ENCODE measurements at places on chromosomes 7 and 10. TPM values are rescaled to one million over a fixed set of nuclear protein-coding genes. Genes with fewer than 3 reads are reported as not detected.

Gene COA1
- 41.8 TPM for total RNA-seq

Gene ZNF736
- total RNA-seq: 7.9 TPM

Gene CALHM3
- not detected for total RNA-seq

Gene CFAP70
- 0.27 TPM for total RNA-seq

Gene EGFR
- total RNA-seq: 1.5 TPM

Gene RSPH10B
- total RNA-seq: 0.09 TPM

Gene SLK
- 72.8 TPM for total RNA-seq

Gene FGFR2
- 0.09 TPM for total RNA-seq

Gene TRIM73
- total RNA-seq: 0.75 TPM

Gene REEP3
- 33.6 TPM for total RNA-seq

Gene CACNB2
- not detected for total RNA-seq

Gene PLXNA4
- 18.4 TPM for total RNA-seq

Gene DPYSL4
- 14.7 TPM for total RNA-seq

Gene UPF2
- 15.1 TPM for total RNA-seq

Gene PRLHR
- total RNA-seq: not detected

Gene EMX2
- total RNA-seq: under 0.01 TPM

Gene EPHA1
- total RNA-seq: not detected

Gene OR2A5
- total RNA-seq: not detected

Gene NUPR2
- not detected for total RNA-seq

Gene ADAM8
- total RNA-seq: 0.18 TPM
